ENCODE measurements at places on chromosomes 6 and 20. TPM values are rescaled to one million over a fixed set of nuclear protein-coding genes. Genes with fewer than 3 reads are reported as not detected.
A peak's percentile ranks its signal among the peaks of the same experiment; 100 is the strongest.

GRCh38 chr20:55365745-55366144 lies 639.6 kb downstream of the CBLN4 start:
- no peak for DNase-seq

DNA sequence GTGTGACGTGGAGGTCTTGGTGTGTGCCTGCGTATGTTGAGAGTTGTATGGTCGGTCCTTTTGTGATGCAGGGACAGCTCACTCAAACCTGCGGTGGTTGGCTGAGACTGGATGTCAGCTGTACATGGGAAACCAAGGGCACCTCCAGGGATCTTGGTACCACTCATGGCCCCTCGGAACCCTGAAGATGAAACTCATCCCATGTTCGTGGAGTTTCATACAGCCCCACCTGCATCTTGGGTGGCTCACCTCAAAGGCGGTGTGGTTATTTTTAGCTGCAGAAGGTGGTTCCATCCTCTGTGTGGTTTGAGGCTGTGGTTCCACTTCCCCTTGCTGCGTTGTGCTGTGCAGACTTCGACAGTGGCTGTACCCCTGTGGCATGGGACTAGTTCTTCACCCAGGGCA lies 52.6 kb upstream of the SLC22A1 start:
- peak; percentile 74 for DNase-seq

BNIP5 gene
- 35.4 TPM for total RNA-seq

DNA sequence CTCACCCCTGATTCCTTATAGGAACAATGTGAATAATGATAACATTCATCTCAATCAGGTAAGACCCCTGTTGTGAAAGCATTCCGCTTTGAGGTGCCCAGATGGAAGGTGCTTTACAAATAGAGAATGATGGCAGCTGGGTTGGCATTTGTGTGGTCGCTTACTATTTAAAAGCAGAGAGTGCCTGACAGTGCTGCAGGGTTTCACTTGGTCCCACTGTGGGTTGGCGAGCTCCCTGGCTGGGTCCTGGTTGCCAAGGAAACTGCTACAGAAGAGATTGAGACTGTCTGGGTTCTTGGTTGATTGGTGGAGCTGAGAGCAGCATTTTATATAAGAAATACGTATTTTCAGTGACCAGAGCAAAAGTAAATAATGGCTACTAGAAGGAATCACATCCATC lies 207.2 kb upstream of the KCNQ5 start:
- DNase-seq, result no peak

DNA sequence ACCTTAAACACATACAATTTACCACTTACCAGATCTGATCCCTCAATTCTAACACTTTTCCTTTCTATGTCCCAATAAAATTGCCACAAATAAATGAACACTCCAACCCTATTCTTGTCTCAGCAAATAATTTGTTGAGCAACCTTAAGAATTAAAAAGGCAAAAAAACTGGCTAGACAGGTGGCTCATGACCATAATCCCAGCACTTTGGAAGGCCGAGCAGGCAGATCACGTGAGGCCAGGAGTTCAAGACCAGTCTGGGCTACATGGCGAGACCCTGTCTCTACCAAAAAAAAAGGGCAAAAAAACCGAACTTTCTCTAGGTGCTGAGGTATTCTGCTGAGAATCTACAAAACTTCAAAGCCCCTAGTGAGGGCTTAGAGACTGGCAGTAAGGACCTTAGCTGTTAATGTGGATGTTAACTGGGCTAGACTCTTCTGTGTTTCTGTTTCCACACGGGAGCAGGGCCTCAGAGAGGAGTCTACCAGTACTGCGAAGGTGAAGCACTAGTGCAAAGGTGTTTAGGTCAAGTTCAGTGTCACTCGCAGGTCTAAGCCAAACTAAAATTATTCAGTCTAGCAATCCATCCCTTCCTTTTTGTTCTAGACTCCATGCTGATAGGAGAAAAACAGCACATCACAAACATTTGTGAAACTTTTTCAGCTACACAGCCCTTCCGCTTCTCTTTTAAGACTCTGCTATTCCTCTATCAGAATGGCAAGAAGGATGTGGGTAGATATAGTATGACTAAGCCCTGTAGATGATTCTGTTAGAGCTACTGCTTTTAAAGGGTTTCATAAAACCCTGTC lies 2.6 kb downstream of the FASTKD5 start:
- DNase-seq, result no peak

GRCh38 chr20:45538209-45538799 lies 978 bp downstream of the WFDC6 start:
- DNase-seq, result no peak

GRCh38 chr6:15036690-15037245 lies 209.1 kb upstream of the JARID2 start:
- DNase-seq, result no peak

All from Peyer's patch (tissue), 4 donors.